ENCODE measurements at places on chromosomes 2 and 18.

DNA sequence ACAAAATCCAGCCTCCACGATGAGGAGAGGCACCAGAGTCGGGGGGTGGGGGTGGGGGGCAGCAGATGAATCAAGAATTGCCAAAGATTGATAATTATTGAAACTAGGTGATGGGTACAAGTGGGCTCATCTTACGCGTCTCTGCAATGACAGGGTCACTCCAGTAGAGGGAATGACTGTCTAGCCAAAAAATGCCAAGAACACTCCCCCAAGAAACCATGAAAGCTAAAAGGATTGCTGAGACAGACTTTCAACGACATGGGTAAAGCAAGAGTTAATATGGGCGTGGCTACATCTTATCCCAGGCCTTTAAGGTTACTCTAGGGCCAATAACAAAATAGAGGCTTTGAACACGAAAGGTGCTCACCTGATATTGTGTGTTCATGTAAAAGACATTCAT is 86.5 kb downstream of the STK39 start:
- DNase-seq, result no peak

GRCh38 chr18:7803956-7804469 is 236.9 kb downstream of the PTPRM start:
- no peak for DNase-seq

DNA sequence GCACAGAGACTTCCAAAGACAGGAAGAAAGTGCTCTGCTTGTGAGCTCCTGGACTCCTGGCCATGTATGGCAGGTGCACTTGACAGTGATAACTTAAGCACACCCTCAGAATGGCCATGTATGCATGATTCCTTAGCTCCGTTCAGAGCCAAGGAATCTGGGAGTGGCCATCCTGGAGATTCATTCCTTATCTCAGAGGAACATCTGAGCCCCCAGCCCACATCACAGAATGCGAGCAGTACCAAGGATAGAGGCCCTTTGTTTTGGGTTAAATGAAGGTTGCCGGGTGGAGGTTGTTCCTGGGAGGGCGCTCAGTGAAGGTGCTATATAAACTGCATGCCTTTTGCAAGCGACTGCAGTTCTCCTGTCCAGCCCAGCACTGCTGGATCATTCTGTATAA is 26.9 kb downstream of the DIPK1C start:
- DNase-seq, result no peak

GRCh38 chr2:172858473-172858745 is 122.8 kb downstream of the RAPGEF4 start:
- no peak for DNase-seq

- no peak for DNase-seq
Measured at GRCh38 chr2:80141007-80141726, 163.4 kb downstream of the LRRTM1 start.
